Activated T-helper 1 cell treated with anti-CD3 and anti-CD28 coated beads, Interleukin-12 subunit alpha, Interleukin-12 subunit beta, Interleukin-2, Interleukin-4 antibody, amounts not matched to agents 30 ng/mL and 10 ng/mL and 1 ng/mL, durations not matched to agents 14 hours and 24 hours and 36 hours (primary cell): ENCODE measurements at places on chromosomes 11 and 22.

- DNase-seq: no peak
These were observed 483.5 kb downstream of the BRD1 start for GRCh38 chr22:49344161-49344560.

- no peak for DNase-seq
These were observed 4.3 kb upstream of the PNPLA5 start for GRCh38 chr22:43895986-43896645.

GRCh38 chr11:75663808-75664207 lies 5.0 kb downstream of the MAP6 start:
- no peak for DNase-seq

DNA sequence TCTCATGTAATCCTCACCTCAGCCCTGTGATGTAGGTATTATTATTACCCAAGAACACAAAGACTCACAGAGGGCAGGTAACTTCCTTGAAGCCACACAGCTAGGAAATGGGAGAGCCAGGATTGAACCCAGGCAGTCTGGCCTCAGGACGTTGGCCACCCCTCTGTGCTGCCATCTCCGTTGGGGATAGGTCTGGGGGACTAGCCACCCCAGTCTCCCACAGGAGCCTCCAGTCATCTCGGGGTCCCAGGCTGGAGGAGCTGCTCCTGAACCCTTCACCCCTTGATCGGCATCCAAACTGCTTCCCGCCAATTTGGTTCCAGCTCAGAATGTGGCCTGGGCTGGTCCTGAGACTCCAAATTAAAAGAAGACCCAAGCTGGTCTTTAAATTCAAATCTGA lies 10.4 kb upstream of the TCF20 start:
- DNase-seq: no peak

DNA sequence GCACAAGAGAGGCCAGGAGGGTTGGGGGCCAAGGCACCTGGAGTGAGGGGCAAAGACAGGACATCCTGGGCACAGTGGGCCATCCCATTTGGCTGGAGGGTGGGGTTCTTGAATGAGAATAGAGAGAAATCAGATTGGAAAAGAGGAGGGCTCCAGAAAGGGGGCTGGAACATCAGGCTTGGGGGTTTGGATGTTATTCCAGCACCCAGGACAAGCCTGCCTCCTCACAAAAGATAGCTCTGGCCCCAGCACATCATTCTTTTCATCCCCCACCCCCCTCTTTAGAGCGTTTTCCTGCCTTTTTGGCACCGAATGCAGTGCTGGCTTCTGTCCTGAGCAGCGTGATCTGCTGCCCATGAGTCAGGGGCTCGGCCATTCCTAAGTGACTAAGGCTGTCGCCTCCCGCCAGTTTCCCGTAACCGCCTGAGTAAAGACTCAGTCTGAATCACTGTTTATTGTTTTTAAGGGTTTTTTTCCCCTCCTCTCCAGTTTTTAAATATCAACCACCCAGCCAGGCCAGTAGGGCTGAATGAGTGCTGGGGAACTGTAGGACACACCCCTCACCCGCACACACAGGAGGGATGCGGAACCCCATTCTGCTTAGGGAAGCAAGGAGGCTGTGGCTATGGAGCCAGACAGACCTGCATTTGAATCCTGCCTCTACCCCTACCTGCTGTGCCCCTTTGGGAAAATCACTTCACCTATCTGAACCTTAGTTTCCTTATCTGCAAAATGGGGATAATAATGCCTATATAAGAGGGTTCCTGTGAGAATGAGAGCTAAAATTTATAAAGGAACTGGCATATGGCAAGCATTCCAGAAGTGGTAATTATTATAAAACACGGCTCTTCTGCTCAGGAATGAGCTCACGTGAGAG lies 32.4 kb upstream of the NAV2 start:
- DNase-seq: no peak

DNA sequence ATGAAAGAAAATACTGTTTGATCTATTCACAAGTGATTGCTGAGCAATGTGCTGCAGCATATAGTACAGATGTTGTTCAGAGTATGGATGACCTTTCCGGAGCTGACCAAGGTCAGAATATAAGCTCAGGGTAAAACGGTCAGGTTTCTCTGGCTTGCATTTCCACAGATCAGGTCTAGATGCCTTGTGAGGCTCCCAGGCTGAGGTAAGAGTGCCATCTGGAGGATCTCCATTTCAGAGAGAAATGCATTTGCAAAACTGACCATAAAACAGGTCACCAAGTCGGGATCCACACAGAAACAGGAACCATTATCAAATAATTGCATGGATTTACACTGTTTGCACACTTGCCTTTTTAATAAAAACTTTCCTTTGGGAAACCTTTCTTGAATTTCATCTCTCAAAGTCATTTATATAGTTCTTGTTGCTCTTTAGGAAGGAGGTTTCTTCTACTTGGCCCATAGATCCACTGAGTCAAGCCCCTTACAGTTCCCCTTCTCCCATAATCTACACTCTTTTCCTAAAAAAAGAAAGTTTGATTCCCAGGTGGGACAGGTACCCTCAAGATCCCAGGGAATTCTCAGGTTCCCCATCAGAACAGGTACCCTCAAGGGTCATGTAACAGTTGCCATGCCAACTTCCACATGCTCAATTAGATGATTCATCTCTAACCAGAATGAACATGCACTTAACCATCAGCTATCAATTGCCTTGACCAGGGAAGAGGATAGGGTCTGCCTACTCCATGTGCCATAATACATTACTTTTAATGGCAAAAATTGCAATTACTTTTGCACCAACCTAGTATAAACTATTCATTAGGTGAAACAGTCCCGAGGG lies 25.0 kb upstream of the TMPRSS5 start:
- no peak for DNase-seq

- DNase-seq: no peak
These were observed 17.8 kb upstream of the TTC12 start for GRCh38 chr11:113296447-113297205.

DNA sequence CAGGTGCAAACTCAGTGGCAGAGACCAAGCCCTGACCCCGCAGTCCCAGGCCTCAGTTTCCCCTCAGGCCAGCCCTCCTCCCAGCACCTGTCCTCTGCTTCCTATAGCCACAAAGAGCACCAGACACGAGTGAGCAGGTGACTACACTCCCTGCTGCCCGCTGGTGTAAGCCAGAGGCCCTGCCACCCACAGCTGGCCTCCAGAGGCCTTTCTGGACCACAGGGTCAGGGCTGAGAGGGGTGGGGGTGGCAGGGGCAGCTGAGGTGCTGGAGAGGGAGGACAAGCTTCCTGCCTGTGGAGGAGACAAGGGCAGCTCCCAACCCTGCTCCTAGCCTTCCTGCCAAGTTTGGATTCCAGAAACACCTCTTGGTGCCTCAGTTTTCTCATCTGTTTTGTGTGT lies 31.3 kb upstream of the WNT7B start:
- no peak for DNase-seq

- no peak for DNase-seq
These were observed 45.2 kb downstream of the ARHGEF12 start for GRCh38 chr11:120381401-120381800.

DNA sequence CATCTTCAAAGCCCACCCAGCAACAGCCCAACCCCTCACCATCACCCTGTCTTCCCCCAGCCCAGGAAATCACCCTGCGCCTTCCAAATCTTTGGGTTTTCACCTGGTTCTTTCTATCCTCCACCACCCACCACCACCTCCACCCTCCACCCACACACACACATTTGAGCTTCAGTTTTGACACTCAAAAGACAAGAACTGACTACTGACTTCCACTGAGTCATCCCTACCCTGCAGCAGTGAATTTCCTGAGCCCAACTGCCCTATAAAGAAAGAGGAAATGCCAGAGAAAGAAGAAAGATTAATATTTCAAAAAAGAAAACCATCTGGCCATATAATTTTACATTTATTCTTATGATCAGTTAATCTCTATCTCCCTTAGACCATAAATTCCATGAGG lies 137.5 kb downstream of the CHST1 start:
- peak; percentile 1 for DNase-seq

- no peak for DNase-seq
These were observed 20.7 kb upstream of the PICK1 start for GRCh38 chr22:38036392-38037062.

DNA sequence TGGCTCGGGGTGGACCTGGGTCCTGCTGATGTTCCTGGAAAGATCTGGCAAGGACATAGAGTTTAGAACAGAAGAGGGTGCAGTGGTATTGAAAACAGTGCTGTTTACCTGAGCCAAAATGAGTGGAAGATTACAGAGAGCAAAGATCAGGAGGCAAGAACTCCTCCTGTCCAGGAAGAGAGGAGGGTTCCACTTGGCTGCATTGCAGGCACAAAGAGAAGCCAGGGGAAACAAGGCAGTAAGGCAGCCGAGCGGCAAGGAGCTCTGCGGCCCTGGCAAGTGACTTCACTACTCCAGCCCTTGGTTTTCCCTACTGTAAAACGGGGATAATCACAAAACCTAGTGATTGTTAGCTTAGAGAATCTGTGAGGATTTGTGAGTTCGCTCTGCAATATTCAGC lies 3.7 kb upstream of the PACSIN2 start:
- no peak for DNase-seq

DNA sequence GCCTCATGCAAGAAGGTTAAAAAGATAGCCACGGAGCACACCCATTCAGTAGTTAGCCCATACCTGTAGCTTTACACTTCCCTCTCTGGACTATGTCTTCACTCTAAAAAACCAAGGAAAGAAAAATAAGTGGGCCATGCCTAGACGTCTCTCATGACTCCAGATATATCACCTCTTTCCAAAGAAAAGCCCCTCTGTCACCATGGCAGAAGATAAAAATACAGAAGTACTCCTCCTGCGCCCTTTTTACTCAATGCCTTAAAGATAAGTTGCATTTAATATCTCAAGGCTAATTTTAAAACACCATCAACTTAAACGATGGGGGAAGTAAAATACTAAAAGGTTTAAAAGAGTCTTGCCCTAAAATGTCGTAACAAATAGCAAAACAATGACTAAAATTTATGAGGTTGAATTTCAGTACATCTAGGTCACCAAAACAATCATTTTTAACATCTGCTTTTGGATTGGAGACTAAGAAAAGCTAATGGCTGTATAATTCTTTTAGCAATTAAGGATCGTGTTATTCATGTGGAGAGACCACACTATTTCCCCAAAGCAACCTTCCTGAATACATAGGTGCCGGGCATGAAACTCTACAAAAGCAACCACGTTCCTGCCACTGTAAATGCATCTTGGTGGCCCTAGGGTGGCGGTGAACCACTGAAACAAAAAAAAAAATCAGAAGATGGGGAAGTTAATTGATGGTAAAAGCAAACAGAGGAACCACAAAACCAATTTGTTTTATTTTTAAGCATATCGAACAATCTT lies 46.0 kb downstream of the CELF1 start:
- no peak for DNase-seq
